Camera-type eye (tissue), 1 donor: ENCODE measurements at places on chromosomes 7 and 10. TPM values are rescaled to one million over a fixed set of nuclear protein-coding genes. Genes with fewer than 3 reads are reported as not detected.

The OR2A5 gene
- not detected for total RNA-seq

The TOMM7 gene
- total RNA-seq, result 63.6 TPM

The WDR86 gene
- total RNA-seq, result 19.7 TPM

The NANOS1 gene
- total RNA-seq, result 10.8 TPM

The KCND2 gene
- 14.5 TPM for total RNA-seq

The SPDYE9 gene
- total RNA-seq, result not detected

The AGAP9 gene
- total RNA-seq, result 3.0 TPM

The SPDYE2B gene
- total RNA-seq, result not detected

The PDZD7 gene
- 2.1 TPM for total RNA-seq
